CD4-positive, alpha-beta T cell treated with Interferon alpha-2 for 1 hour (primary cell): ENCODE measurements at places on chromosomes 7 and 10.

DNA sequence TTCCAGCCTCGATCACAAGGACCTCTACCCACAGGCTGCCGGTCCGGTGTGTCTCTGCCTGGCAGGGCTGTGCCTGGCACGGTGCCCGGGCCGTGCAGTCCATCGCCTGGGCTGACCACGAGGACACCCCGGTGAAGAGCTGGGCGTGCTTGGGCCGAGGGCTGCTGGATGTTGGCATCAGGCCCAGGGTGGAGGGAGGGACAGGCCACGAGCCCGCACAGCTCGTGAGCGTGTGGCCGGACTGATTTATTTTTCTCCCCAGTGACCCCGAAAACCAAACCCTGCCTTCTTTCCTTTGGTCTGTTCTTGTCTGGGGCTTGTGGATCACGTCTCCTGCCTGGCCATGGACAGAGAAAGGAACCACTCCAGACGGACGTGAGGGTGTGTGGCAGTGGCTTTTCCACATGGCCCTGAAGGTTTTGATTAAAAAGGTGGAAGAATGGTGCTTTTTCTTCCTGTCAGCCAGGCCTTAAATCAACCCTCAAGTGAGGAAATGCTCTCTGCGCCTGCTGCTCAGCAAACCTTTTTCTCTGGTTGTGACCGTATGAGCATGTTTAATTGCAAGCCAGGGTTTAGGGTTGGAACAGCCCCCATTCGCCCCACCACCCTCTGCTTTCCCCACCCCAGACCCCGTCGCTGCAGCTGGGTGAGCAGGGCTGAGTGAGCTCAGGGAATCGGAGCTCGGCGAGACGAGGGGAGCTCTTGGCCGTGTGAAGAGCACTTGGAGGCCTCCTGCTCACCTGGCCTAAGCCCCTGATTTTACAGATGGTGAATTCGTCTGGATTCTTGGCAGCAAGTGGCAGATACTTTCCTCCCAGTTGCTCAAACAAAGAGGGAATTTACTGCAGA, 130.1 kb downstream of the RGS10 start:
- DNase-seq, result no peak

- DNase-seq, result no peak
These were observed 23.2 kb downstream of the BET1 start for GRCh38 chr7:93980744-93981479.

DNA sequence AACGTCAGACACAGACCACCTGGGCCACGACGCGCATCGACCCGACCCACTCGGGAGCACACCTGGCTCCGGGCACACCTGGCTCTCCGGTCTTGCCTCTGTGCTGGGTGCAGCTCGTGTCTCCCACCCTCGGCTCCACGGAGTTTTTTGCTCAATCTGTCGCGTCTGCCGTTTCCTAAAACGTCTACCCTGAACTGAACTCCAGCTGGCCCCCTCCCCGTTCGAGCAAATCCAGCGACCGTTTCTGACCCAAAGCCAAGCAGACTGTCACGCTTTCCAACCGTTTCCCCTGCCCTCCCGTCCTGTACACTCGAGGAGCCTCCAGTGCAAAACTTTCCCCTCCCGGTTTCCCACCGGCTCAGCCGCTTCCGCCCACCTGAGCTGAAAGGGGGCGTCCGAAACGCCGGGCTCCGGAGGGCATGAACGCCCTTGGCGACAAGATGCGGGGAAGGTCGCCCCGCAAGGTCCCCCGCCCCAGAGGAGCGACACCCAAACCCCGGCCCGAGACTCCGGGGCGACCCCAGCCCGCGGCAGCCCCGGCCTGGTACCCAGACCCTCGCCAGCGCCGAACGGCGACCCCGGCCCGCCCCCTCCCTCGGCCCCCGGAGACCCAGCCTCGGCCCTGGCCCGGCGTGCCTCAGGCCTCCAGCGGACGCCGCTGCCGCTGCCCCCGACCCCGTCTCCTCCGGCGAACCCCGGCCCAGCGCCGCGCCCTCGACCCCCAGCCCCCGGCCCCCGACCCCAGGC, 557 bp downstream of the CYTH3 start:
- peak; percentile 15 for DNase-seq

GRCh38 chr10:274866-275265, 139.6 kb downstream of the ZMYND11 start:
- DNase-seq, result no peak

- DNase-seq, result no peak
These were observed 5.5 kb downstream of the CHUK start for GRCh38 chr10:100223879-100224278.

DNA sequence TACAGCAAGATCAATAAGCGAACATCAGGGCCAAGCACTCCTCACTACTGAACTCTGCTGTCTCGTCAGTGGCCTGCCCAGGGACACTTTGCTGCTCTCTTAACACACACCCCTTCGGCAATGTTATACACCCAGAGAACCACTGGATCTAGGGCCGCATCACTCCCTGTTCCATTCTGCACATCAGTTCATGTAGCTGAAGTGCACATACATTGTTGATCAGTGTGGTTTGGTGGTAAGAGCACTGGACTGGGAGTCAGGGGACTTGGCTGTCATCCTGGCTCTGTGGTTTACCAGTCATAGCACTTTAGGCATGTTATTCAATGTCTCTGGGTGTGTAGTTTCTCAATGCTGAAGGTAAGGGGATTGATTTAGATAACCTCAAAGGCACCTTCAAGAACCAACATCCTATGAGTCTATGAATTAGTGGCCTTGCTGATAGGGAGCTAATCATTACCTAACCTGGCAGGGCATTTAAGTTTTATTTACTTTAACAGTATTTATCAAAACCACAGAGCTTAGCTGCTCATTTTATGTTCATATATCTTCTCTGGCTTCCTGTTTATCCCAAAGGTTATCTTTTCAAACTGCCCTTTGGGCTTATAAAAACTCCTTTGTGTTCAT, 24.8 kb downstream of the DUSP5 start:
- DNase-seq, result no peak

DNA sequence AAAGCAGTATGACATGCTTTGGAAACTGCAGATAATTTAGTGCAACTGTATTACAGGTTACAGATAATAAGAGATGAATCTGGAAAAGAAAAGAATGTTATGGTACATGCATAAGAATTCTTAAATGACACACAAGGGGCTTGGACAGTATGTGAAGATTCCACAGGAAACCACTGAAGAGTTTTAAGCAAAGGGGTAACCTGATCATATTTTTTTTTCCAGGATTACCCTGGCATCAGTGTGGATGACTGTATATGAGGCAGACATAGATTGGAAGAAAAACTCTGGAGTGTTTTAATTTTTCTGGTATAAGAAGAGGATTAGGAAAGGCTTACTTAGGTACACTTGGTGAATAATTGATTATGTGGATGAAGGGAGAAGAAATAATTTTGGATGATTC, 8.1 kb downstream of the TFPI2 start:
- DNase-seq, result no peak

GRCh38 chr7:5218564-5219360, 28.7 kb downstream of the WIPI2 start:
- peak; percentile 50 for DNase-seq

GRCh38 chr10:34702093-34702937, 112.8 kb downstream of the PARD3 start:
- no peak for DNase-seq

- no peak for DNase-seq
These were observed 351.7 kb downstream of the NXPH1 start for GRCh38 chr7:8785081-8785480.

- DNase-seq, result no peak
These were observed 131.7 kb upstream of the ADAM12 start for GRCh38 chr10:126519992-126520391.

GRCh38 chr7:81657551-81657950, 112.3 kb downstream of the HGF start:
- no peak for DNase-seq

GRCh38 chr7:33630359-33630758, 275.0 kb upstream of the BMPER start:
- no peak for DNase-seq

GRCh38 chr7:83484266-83484665, 164.7 kb downstream of the SEMA3E start:
- no peak for DNase-seq

GRCh38 chr10:62755662-62756653, 48.6 kb upstream of the ADO start:
- peak; percentile 16 for DNase-seq

GRCh38 chr10:3782451-3783315, 2.3 kb downstream of the KLF6 start:
- peak; percentile 90 for DNase-seq

DNA sequence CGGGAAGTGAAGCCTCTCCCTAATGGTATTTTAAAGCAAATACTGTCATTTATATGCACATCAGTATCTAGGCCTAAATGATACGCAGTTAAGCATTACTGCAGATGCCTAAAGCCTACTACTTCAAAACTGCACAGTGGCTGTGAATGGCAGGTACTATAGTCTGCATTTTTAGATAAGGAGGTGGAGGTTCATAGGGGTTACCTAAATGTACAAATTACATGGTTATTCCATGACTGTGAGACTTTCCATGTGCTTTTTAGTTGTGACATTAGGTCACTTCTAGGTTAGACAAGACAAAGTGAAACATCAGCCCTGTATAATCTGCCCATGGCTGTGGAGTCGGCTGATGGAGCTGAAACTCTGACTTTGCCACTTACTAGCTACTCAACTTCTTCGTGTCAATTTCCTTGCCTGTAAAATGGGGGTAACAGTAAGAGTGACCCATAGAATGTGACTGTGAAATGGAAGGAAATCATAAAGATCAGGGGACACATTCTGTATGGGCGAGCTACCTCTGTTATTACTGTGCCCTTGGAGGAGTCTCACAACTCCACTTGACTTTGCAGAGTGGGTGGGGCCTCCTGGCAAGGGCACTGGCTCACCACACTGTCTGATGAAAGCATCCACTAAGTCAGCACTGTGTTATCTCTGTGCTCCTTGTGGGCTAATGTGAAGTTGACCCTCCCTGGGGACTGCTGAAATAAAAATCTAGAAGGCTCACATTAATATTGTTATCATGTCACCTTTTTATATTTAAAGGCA, 239.4 kb downstream of the TNS3 start:
- DNase-seq, result no peak

GRCh38 chr7:4175346-4175973, 506.6 kb upstream of the FOXK1 start:
- no peak for DNase-seq

GRCh38 chr7:73894733-73895551, 34.0 kb downstream of the TMEM270 start:
- DNase-seq, result no peak

GRCh38 chr7:123537026-123537642, 2.7 kb upstream of the IQUB start:
- DNase-seq, result no peak
